ENCODE measurements at places on chromosomes 12 and 14.
A peak's percentile ranks its signal among the peaks of the same experiment; 100 is the strongest.

- no peak for DNase-seq
Observed at GRCh38 chr12:111201036-111201435, 167.9 kb downstream of the PHETA1 start.

- DNase-seq, result no peak
Observed at GRCh38 chr12:33828326-33828725, 194.0 kb upstream of the ALG10 start.

- peak; percentile 94 for DNase-seq
Observed at GRCh38 chr14:54343272-54344121, 53.3 kb upstream of the CDKN3 start.

DNA sequence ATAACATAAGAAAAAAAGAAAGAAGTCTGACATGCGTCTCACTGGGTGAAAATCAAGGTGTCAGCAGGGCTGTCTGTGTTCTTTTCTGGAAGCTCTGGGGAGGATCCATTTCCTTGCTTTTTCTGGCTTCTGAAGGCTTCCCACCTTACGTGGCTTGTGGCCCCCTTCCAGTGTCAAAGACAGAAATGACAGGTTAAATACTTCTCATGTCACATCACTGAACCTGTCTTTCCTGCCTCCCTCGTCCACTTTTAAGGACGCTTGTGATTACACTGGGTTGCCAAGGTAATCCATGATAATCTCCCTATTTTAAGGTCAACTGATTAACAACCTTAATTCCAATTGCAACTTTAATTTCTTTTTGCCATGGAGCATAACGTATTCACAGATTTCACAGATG is 4.6 kb upstream of the PHC1 start:
- no peak for DNase-seq

DNA sequence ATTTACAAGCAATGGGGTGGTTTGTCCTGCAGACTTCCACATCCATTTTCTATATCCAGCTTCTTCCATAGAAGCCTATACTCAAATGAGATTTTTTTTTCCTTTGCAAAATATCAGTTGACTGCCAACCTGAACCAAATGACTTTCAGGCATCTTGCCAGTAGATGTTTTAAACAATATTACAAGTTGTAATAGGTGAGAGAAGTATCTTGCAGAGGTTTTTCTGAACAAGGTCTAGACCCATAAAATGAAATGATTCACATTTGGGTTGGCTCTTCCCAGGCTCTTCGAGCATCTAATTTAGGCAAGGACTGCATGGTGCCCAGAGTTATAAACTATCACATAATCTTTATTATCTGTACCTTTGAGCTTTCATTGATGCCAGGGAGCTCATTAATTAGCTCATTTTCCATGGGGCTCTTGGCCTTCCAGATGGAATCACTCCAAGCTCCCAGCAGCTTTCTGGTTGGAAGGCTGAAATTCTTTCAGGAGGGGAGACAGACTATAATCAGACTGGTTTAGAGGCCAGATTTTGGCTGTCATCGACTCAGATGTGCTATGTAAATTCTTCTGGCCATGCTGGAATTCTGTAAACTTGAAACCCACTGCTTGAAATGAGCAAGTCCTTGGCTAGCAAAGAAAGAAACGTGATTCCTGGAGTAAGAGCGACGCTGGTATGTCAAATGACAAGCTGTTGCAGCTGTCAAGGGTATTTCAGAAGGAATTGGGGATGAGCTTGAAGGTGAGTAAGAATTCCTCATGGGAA is 32.2 kb upstream of the DICER1 start:
- no peak for DNase-seq

DNA sequence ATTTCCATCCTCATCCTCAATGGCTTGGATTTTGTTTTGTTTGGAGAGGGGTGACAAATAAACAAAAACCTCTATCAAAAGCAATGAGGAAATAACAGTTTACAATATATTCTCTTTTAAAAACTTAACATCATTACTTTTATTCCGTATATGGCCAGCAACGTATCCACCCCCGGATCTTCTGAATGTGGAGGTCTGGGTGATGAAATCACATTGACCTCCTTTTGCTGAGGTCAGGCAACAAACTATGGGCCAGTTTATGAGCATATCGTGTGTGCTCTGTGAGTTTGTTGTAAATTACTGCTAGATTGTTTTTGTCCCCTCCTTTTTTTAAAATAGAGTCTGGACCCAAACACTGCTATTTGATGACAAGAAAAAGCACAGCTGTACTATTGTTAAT is 178.1 kb downstream of the BCAT1 start:
- no peak for DNase-seq

DNA sequence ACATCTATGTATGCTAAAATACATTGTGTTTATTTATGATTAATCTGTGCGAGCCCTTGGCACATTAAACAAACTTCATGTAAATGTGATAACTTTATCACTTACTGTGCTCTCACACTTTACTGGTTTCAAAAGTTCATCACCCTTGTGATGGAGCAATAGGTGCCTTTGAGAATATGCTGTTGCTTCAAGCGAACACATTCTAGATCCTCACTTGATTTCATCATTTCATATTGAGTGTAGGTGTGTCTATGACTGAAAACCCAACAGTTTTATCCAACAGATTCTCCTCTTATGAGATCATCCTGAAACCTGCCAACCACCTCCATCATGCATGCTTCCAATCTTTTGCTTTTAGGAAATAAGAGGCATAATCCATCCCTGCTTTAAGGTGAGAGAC is 854.4 kb downstream of the TMEM121 start:
- no peak for DNase-seq

DNA sequence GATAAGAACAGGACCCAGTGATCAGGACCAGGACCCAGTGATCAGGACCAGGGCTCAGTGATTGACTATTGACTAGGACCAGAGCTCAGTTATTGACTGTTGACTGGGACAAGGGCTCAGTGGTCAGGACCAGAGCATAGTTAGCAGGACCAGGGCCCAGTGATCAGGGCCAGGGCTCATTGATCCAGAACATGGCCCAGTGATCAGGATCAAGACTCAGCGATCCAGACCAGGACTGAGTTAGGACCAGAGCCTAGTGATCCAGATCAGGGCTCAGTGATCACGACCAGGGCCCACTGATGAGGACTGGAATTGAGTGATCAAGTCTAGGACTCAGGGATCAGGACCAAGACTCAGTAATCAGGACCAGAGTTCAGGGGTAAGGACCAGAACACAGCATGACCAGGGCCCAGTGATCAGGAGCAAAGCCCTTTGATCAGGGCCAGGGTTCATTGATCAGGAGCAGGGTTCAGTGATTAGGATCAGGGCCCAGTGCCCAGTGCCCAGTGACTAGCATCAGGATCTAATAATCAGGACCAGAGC is 176.0 kb downstream of the TMEM121 start:
- no peak for DNase-seq

- peak; percentile 90 for DNase-seq
Observed at GRCh38 chr12:546920-547845, 87.4 kb downstream of the B4GALNT3 start.

DNA sequence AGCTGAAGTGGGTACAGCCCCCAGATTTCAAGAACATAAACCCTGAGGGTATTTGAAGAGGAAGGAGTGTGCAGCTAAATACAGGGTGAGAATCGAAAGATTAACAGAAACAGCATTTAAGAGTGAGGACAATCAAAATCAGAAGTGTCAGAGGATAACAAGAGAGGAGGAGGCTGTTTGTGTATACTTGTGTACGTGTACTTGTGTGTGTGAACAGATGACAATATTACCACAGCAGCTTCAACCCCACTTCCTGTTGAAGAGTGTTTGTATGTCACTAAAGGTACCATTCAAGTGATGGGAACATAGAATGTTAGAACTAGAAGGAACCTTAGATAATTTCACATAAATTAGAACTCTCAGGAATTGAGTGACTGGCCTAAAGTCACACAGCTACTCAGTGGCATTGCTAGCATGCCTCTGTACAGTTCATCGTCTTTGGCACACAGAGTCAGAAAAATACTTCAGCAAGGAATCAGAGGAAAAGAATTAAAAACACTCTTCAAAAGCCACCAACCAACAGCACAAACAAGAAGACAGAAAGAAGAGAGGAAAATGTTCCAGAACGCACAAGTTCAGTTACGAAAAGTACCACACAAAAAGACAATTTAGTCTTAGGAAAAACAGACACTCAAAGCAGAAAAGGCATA is 164.3 kb upstream of the BCL2L14 start:
- peak; percentile 64 for DNase-seq

DNA sequence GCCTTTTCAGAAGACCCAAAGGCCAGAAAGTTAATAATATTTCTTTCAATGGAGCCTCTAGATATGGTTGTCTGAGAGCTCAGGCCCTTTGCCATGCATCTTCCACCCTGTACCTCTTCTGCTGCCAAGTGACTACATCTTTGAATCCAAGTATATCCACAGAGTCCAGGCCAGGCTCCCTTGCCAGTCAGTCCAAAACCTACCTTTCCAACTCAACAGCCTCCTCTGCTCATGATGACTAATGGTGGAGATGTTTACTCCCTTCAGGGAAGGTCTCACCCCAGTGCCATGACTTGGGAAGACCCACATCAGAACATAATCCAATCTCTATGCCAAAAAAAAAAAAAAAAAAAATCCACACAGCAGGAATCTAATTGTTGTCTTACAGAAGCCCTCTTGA is 20.4 kb downstream of the TTC9 start:
- DNase-seq, result no peak

DNA sequence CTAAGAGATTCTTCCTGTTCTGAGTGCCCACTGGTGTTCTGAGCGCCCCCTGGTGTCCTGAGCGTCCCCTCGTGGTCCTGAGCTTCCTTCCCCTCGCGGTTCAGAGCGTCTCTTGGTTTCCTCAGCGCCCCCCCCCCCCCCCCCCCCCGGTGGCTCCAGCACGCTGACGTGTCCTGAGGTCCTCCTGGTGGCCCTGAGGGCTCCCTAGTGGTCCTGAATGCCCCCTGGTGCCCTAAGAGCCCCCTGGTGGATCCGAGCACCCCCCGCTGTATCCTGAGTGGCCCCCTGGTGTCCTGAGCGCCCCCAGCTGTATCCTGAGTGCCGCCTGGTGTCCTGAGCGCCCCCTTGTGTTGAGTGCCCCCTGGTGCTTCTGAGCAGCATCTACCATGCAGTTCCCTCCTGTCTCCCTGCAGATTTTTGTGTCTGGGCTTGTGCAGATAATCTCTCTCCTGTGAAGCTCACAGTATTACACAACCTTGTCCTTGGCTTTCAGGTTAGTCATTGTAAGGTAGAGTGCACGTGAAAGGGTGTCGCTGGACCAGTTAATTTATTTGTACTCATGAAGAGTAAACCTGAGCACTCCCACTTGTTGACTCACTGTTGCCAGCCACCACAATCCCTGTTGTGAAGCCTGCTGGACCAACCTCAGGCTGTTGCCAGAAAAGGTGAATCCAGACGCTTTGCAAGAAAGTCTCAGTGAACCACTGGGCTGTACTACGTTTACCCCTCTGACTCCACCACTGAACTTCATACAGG is 1168.4 kb downstream of the TMEM121 start:
- DNase-seq, result peak; percentile 79

GRCh38 chr12:78977304-78977867 is 112.8 kb downstream of the SYT1 start:
- peak; percentile 23 for DNase-seq

- no peak for DNase-seq
Observed at GRCh38 chr14:56902385-56902784, 92.1 kb upstream of the OTX2 start.

GRCh38 chr12:65156366-65156841 is 13.0 kb upstream of the LEMD3 start:
- peak; percentile 45 for DNase-seq

Data from DMS53 (cell line).